Activated CD8-positive, alpha-beta memory T cell treated with anti-CD3 and anti-CD28 coated beads for 48 hours (primary cell): ENCODE measurements at places on chromosomes 4 and X.

GRCh38 chr4:128277856-128278255 lies 9.8 kb downstream of the PGRMC2 start:
- no peak for DNase-seq

DNA sequence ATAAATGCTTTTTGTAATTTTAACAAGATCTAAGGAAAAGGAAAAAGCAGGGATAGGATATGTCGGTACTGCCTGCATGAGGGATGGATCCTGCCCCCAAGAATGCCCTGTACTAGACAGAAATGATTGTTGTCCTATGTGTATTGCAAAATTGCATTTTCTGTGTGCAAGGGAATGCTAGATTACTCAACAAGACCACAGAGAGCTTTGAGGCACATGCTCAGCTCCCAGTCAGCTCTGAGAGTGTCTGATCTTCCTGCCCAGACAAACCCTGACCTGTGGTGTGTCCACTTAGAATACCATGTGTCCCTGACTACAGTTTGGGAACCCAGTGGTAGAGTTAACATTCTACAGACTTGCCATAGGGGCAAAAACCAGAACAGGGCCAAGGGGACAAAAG lies 129.2 kb upstream of the PAK3 start:
- no peak for DNase-seq

- no peak for DNase-seq
These were observed 44.1 kb upstream of the NEUROG2 start for GRCh38 chr4:112560084-112560483.

DNA sequence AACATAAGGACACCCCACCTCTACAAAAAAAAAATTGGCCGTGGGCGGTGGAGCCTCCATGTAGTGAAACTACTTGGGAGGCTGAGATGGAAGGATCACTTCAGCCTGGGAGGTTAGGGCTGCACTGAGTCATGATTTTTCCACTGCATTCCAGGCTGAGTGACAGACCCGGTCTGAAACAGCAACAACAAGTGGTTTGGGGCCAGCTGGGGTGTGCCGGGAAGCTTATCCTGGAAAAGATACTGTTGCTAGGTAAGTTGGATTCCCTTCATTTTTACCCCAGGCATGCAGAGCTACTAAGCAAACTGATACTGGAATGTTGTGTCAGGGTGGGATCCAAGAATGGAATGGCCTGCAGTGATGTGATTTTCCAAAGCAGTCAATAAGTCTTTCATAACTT lies 57.0 kb downstream of the XAGE2 start:
- no peak for DNase-seq

DNA sequence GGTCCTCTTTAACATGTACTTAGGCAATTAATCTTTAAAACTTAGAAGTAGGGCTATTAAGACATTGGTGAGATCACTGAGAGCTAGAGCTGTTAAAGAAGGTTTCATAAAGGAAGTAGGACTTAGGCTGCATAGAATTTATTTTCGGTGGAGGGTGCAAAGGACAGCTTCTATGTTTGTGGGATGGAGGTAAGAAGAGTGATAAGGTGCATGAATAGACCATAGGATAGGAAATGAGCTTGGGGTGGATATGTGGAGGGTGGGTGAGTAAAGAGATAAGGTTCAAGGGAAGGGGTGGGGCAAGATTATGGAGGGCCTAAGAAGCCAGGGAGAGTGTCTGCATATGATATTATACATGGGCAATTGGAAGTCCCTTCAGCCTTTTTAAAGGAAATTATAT lies 15.9 kb downstream of the RTL9 start:
- DNase-seq: no peak

DNA sequence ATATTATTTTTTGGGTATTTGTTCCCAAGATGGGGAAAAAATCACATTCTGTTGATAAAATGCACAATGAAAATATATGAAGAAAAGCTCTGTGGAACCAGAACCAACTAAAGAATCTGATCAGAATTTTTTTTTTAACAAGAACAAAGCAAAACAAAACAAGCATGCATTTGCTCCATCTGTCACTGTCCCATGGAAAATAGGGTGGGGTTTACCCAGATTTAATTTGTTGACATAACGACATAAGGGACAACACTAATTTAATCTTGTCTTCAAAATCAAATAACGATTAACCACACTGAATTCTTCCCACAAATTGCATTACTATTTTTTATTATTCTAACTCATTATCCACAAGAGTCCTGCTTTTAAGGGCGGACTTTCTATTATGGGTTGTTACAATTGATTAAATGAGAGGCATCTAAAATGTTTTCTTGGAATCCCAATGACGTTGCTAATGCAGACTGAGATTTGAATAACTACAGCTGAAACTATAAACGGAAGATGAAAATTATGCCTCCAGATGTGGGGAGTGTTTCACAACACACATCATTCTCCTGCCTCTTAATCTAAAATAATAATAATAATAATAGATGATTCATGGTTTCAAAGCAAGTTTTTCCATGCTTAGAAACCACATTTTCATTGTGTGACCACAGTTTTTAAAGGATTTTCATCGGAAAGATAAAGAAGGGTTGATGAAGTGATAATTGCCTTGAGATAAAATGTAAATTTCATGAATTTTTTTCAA lies 307.0 kb upstream of the CPEB2 start:
- no peak for DNase-seq

DNA sequence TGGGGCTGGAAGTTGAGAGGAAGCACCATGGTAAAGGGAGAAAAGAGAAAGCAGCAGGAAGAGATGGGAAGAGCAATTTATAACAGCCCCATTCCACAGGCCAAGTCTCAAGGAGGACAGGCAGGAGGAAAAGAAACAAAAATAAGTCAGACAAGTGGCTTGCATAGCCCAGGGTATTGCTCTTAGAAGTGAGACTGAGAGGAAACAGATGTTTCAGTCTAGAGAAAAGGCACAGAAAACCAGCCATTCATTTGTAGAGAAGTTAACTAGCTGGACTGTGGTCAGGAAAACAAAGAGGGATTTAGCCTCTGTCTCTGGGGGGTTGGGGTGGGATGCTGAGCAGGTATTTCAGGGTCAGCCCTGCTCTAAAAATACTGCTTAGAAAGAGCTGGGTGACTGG lies 175.0 kb upstream of the ARHGEF9 start:
- DNase-seq: no peak

- DNase-seq: no peak
These were observed 524.7 kb downstream of the SPRY1 start for GRCh38 chr4:123921339-123921738.

GRCh38 chr4:118270492-118270891 lies 82.3 kb downstream of the PRSS12 start:
- no peak for DNase-seq

GRCh38 chr4:107248571-107248970 lies 212.5 kb upstream of the DKK2 start:
- no peak for DNase-seq

DNA sequence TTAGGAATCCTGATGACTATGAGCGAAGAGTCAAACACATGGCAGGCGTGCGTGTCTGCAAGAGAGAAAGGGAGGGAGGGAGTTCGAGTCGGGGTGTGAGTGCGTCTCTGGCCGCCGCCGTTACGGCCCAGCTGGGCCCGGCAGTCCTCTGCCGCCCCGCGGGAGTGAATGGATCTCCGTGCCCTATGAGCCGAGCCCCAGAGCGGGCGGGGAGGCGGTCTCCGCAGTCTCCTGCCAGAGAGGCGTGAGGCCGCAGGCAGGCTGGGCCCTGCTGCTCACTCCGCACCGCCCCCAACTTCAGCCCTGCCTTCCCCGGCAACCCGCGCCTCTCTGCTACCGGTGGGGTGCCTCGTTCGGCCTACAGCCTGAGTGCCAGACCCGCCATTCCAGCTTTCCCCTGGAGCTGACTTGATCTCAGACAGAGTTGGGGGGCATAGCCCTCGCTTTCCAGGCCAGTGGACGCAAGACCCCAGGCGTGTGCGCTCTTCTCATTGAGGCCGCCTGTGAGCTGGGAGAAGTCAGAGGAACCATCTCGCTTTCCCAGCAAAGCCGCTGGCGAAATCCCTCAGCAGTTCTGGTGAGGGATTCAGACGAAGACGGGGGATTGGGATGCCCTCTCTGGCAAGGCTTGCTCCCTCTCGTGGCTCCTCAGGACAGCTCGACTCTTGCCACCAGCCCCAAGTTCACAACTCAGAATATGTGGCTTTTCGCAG lies 1.4 kb downstream of the SLC16A2 start:
- DNase-seq: no peak

DNA sequence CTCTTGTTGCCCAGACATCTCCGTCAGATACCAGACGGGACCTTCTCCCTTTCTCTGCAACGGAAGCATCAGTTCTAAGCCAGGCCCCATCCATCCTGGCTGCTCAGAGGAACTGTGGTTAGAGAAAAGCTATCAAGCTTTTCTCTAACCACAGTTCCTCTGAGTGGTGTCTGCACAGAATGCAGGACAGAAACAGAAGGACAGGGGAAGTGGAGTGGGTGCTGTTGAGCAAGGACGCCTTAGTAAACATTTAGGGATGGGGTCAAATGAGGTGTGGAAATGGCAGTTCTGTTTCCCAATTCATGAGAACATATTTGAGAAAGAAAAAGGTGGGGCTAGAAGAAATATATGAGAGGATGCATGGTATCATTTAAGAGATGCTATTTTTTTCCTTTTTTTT lies 283.8 kb downstream of the CRLF2 start:
- no peak for DNase-seq

DNA sequence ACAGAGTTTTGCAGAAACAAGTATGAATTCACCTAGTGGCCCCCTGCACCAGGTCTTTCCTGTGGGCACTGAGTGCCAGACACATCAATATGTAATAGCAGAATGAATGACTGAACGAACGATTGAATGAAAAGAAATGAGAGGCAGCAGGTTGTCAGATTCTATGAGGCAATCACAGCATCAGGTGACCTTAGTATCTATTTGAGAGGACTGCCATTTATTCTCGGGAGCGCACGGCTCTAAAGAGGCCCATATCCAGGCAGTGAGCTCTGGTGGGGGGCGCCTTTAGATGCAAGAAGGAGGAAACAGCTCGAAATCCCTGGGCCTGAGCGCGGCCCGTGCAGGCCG lies 528 bp upstream of the SLC25A4 start:
- no peak for DNase-seq

DNA sequence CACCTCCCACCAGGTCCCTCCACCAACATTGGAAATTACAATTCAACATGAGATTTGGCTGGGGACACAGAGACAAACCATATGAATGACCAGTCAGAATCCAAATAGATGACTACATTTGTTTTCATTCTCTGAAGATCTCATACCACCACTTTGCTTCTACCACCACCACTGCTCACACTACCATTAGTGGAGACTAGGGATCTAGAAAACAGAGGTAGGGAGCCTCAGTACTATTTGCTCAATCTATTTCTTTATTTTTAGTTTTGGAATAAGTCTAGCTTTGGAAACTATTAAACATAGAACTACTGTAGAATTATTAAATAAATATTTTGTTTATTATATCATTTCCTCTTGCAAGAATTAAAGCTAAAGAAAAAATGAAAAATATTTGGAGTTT lies 727.9 kb downstream of the CCSER1 start:
- no peak for DNase-seq

GRCh38 chrX:1012678-1013300 lies 199.7 kb downstream of the CRLF2 start:
- DNase-seq: no peak

GRCh38 chrX:152925835-152926234 lies 28.0 kb downstream of the ZNF185 start:
- DNase-seq: no peak

GRCh38 chr4:78244705-78245485 lies 187.8 kb downstream of the FRAS1 start:
- DNase-seq: no peak

DNA sequence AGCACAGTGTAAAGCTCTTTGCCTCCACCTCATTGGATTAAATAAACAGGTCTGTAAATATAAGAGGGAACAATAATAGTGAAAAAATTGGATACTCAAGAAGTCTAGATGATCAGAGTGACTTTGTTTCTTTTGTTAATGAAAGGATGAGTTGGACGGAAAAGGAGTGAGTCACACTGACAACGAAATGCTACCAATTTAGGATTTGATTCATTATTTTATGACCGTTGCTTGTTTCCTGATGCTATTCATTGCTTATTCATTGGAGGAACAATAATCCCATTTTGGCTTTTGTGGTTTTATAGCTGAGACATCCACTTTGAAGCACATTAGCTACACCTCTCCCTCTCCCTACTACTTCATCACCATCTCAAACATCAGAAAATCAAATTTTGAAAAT lies 74.4 kb upstream of the DYNLT3 start:
- DNase-seq: no peak

DNA sequence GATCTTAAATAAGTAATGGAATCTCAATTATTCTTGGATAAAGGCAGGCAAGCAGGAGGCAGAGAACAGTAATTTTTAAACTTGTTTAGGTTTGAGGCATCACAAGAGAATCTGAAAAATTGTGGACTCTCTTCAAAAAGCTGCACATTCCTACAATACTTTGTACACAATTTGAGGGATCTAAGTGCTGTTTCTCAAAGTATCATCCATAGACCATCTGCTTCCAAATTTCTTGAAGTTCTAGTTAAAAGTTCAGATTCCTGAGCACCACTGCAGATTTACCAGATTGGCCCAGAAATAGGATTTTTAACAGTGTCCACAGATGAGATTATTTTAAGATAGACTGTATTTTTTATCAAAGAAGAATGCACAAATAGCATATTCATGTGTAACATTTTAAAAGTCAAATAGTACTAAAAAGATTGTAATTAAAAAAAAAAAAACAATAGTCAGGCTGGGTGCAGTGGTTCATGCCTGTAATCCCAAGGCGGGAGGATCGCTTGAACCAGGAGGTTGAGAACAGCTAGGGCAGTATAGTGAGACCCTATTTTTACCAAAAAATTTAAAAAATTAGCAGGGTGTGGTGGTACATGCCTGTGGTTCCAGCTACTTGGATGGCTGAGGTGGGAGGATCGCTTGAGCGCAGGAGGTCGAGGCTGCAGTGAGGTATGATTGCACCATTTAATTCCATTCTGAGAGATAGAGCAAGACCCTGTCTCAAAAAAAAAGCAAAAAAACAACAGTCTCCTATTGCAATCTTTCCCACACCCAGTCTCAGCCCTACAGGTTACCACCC lies 14.2 kb upstream of the FNIP2 start:
- no peak for DNase-seq

DNA sequence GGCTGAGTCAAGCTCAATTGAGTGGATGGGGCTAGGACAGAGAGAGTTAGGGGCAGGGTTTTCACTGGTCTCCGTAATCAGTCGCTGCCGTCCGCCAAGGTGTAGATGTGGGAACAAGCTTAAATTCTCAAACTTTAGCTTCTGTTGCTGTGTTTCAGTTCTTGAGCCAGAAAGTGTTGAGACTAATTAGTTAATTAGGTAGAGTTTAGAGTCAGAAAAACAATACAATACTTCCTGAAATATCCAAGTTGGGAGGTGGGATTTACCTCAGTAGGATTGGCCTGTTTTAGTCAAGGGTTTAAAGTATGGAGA lies 1.1 kb upstream of the UBE2D3 start:
- DNase-seq: no peak

- DNase-seq: no peak
These were observed 85.0 kb downstream of the NFKB1 start for GRCh38 chr4:102586002-102586643.

- DNase-seq: no peak
These were observed 344.1 kb downstream of the PCDH10 start for GRCh38 chr4:133493241-133493640.

GRCh38 chr4:183515411-183515810 lies 10.6 kb downstream of the ING2 start:
- DNase-seq: no peak

- DNase-seq: no peak
These were observed 12.0 kb downstream of the CXorf58 start for GRCh38 chrX:23919706-23920320.
